ENCODE measurements at places on chromosomes 5 and 9.

GRCh38 chr5:176486189-176486757 is 38.1 kb downstream of the FAF2 start:
- peak; percentile 24 for DNase-seq

GRCh38 chr9:20441711-20442423 is 180.4 kb downstream of the MLLT3 start:
- DNase-seq = no peak

DNA sequence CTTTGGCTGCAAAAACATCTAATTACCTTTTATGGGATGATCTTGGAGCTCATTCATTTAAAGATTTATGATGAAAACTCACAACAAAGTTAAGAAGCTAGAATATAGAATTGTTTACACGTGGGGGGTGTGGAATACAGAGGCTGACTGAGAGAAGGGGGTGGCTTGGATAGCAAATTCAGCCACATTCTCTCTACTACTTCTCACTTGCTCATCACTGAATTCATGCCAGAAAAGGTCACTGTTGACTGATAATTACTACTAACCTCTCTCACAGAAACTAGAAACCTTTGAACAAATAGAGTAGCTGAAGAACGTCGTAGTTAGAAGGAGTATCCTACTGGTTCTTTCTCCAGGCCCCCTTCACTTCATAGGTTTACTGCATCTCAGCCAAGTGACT is 808.2 kb downstream of the BRINP1 start:
- no peak for DNase-seq

DNA sequence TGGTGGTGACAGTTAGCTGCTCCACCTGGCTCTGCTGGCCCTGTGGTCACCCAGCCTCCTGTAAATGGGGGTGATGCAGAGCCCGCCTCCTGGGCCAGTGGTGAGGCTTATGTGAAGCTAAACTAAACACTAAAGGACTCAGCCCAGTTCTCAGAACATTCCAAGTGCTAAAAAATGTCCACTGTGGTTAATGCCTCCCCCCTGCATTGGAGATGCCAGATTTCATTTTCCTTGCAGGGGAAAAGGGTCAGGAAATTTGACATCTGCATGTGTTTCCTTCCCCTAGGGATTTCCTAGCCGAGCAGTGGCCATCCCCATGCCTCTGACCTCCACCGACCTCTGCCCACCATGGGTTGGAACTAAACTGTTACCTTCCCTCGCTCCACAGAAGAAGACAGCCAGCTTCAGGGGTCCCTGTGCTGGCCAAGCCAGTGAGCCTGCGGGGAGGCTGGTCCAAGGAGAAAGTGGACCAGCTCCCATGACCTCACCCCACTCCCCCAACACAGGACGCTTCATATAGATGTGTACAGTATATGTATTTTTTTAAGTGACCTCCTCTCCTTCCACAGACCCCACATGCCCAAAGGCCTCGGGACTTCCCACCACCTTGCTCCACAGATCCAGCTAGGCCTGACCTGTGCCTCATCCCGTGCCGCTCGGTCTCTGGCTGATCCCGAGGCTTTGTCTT is 13.0 kb downstream of the CD74 start:
- no peak for DNase-seq

DNA sequence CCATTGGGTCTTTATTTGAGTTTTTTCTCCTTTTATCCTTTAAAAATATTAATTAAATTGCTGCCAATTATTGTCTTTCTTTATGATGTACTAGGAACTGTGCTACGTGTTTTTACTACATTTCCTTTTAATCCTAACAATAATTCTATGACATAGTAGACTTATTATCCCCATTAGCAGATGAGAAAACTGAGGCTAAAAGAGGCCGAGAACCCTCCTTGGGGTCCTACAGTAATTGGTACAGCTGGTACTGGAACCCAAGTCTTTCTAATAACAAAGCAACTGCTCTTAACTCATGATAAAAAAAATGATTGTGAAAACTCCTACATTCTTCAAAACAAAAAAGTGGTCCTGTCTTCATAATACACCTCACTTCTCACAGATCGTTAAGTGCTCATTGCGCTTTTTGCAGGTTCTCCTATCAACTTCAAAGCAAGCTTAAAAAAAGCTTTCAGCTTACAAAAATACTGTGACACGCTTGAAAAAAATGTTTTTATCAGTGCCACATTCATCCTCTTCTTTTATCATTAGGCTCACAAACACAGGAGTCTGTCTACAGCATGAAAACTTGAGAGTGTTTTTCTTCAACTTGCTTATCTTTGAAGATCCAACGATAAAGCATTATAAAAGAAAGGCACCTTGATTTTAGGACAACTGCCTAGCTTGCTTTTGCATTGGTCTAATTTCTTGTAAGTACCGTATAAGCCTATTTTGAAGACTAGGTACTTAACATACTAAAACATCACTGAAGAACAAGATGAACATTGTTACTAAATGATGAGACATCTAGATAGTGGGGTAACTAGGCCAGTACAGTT is 32.4 kb downstream of the FYB1 start:
- DNase-seq = no peak

GRCh38 chr9:91681461-91682305 is 258.1 kb upstream of the NFIL3 start:
- peak; percentile 58 for DNase-seq

- DNase-seq = no peak
These were observed 16.6 kb upstream of the ENTREP1 start for GRCh38 chr9:69308206-69308931.

GRCh38 chr5:132392978-132393825 is 23.7 kb downstream of the SLC22A5 start:
- no peak for DNase-seq

- peak; percentile 7 for DNase-seq
These were observed 430 bp upstream of the MAPKAP1 start for GRCh38 chr9:125707472-125707804.

DNA sequence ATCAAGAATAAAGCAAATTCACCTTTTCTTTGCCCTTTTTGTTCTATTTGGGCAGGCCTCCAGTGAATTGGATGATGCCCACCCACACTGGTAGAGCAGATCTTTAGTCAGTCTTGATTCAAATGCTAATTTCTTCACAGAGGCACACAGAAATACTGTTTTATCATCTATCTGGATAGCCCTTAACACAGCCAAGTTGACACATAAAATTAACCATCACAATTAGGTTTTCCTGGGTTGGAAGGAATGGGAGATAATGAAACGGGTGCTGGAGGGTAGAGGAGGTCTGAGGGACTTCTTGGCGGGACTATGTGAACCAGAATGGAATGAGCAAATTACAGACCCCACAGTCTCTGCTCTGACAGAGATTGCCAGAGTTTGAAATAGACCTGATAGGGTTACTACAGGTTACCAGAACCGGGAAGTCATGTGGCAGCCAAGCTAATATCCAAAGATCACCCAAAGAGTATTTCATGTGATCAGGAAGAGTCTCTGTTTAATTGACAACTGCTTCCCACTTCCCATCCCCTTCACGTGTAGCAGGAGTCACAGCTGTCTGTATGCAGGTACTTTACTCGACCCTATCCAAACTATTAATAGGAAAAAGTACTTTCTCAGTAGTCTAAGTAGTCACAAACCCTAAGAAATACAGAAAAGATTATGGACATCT is 20.0 kb upstream of the TMEM161B start:
- no peak for DNase-seq

GRCh38 chr5:129382921-129383672 is 77.0 kb upstream of the ADAMTS19 start:
- no peak for DNase-seq

DNA sequence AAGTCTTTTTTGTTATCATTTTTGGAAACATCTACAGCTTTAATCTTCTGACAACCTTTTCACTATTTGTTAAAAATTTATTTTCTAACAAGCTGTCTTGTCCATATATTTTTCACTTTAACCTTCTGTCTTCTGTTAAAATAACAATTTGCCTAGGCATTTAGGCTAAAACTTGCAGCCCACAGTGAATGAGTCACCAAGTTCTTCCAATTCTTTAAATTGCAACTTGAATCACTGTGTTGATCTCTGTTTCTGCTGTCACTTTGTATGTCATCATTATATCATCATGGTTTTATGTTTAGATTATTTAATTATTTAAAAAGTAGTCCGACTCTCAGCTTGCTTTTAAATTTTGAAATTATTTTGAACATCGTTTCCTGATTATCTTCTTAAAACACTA is 473.8 kb upstream of the PTPRD start:
- no peak for DNase-seq

DNA sequence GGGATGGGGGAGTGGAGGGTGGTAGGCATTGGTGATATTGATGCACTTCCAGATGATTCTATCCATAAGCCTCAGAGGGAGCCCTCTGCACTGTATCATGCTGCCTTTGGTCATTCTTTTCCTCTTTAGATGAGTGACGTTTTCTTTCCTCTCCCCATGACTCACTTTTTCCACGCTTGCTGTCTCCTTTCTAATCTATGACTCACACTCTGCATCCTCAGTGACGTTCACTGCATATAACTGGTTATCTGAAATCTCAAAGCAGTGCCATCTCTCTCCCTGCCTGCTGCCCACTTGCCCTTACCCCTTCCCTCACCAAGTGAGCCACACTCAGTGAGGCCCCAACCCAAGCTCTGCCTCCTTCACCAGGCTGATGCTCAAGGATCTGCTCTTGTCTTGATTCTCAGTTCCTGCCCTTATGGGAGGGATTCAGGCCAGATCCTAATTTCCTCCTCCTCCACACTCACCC is 31.6 kb downstream of the PTGS1 start:
- peak; percentile 87 for DNase-seq

DNA sequence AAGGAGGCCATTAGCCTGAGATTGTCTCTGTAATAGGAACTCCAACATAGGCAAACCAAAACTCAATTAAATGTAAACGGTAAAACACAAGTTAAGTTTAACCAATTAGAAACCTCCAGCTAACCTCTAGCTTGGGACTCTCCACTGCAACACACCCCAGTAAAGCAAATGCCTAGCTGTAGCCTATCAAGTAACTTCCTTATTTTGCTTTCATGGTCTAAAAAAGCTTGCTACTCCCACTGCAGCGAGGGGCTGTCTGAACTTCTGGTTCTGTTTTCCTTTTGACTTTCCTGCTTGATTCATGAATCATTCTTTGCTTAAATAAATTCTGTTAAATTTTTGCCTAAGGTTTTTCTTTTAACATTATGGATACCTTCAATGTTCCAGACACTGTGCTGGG is 24.4 kb upstream of the C5orf46 start:
- DNase-seq = no peak

GRCh38 chr5:142385194-142385593 is 60.4 kb upstream of the SPRY4 start:
- no peak for DNase-seq

- DNase-seq = no peak
These were observed 17.7 kb downstream of the RFESD start for GRCh38 chr5:95664204-95664786.

DNA sequence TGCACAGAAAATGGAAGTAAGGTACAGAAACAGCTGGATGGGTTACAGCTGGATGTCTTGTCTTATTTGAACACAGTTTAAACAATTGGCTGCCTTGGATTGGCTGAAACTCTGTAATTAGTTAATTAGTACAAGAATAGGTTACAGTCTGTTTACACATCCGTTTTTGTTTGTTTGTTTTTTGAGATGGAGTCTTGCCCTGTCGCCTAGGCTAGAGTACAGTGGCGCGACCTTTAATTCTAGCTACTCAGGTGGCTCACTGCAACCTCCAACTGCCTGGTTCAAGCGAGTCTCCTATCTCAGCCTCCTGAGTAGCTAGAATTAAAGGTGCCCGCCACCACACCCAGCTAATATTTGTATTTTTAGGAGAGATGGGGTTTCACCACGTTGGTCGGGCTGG is 368.7 kb upstream of the KLF4 start:
- no peak for DNase-seq

DNA sequence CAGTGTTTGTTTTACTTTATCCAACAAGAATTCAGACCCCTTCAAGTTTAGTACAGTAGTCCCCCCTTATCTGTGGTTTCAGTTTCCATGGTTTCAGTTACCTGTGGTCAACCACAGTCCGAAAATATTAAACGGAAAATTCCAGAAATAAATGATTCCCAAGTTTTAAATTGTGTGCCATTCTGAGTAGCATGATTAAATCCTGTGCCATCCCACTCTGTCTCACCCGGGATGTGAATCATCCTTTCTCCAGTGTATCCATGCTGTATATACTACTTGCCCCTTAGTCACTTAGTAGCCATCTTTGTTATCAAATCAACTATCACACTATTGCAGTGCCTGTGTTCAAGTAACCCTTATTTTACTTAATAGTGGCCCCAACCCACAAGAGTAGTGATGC is 153.8 kb upstream of the RASA1 start:
- no peak for DNase-seq
